ENCODE measurements at places on chromosomes 3 and 15.

DNA sequence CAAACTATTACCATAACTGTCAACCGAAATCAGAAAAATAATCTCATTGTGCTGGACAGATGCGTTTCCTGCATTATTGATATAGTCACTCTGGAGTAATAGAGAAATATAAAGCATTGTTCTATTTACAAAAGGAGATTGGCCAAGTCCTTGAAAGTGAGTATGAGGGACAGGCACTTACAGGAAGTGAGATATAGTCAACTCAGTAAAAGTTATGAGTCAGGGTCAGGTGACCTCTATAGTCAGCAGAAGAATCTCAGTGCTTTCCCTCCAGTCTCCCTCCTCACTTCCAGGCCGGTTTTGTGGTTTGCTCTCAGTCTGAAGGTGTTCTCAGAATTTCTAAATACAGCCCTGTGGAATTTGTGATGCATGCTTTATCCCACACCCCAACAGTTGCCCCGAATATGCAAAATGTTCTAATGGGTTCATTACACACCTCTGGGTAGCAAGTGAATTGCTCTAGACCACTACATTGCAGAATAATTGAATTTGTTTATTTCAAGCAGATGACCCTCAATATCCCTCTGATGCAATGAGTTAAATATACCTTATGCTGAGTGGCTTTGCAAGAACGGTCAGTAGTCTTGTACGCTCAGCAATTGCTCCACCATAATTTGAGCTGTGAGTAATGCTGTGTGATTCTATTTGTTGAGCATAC, 787.7 kb downstream of the MCTP2 start:
- DNase-seq: no peak

DNA sequence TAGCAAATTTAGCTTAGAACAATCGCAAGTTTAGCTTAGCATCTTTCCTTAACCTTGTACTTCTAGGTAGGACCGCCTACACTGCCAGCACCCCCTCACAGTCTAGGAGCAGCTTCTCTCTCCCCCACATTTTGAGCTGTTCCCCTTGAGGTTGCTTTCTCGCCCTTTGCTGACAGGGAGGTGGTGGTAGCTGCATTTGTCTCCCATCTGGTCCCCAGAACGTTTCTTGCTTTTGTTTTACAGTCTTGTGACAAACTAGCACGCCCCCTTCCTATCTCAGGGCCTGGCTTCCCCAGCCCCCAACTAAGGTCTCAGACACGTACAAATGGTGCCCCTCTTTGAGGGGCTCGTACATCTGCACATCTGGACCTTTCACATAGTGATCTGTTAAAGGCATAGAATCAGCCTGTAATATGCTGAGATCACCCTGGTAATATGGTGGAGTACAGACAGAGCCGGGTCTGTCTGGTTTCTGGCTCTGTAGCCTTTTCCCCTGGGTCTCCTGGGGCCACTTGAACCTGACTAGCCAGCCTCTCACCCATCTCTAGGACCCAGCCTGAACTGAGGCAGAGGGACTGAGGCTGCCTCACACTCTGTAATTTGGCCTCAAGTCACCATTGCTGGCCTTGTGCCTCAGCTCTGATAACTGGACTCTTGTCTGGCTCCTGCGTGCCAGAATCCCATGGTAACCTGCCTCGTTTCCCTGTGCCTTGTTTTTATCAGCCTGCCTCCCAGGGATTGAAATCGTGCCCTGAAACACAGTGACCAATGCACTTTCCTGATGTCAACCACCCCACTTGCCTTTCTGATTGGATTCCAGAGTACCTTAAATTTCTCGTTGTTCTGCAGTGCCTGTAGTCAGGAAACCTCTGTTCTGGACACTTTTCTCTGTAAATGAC, 27.7 kb downstream of the CRTC3 start:
- no peak for DNase-seq

DNA sequence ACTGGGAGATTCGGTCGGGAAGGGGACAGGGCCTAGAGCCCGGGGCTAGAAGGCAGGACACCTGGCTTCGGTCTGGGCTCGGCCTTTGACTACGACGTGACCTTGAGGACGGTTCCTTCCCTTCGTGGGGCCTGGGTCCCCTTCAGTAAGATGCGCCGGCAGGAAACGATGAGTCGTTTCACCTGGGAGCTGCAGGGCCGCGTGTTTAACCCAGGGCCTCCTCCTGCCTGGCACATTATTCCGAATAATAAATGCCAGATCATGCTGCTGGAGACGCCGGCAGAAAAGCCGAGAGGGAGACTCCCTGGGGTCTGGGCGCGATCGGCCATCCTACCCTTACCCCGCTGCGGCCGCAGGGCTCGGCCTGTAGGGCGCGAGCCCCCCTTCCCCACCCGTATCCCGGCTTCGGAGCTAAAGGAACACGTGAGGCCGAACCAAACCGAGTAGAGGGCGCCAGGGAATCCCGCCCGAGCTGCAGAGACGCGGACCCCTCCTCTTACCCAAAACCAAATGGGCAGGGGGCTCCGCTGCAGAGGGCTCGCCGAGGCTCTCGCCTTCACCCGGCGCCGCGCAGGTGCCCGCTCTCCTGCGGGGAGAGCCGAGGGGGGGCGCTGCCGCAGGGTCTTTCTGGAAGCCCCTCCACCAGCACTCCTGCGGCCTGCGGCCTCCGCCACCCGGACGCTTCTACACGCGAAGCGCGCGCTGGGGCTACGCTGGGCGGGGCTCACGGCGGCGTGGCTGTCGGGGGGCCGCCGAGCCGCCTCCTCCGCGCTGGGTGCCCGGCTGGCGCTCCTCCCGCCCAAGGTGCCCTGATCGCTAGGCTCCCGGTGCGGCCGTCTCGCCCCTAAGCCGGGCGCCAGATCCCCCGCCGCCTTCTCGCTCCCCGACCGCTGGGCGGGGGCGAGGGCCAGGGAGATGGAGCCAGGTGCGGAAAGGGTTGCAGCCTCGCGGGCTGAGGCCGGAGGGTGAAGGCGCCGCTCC, at the start of gene BDH1:
Gene BDH1, minus strand, starts transcription at position 688 of the 981 bp plus-strand sequence. CDS start 9,525 bp downstream, outside the sequence.
- DNase-seq: no peak

GRCh38 chr3:16494094-16494493, 19.4 kb downstream of the RFTN1 start:
- no peak for DNase-seq

- peak; percentile 50 for DNase-seq
These were observed 643 bp upstream of the RNU5B-1 start for GRCh38 chr15:65303687-65304380.

- DNase-seq: no peak
These were observed 6.7 kb downstream of the CISH start for GRCh38 chr3:50604628-50605588.

DNA sequence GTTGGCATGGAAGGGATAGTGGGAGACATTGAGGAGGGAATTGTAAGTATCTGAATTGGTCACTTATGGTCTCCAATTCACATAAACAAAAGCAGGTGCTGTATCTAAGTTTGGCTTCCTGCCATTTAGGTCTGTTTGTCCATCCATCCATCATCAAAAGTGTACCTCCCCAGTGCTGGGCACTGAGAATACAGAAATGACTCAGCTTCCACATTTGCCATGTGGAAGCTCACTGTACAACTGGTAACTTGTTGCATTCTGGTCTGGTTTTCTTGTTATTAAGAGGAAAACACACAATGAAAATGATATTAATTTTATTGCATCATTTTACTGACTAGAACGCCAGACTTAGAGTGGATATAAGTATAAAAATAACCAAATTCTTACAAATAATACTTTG, 30.9 kb upstream of the MUC13 start:
- no peak for DNase-seq

- no peak for DNase-seq
These were observed 589 bp downstream of the KLF15 start for GRCh38 chr3:126356373-126357264.

GRCh38 chr3:157067114-157067513, 92.8 kb downstream of the CCNL1 start:
- DNase-seq: no peak

DNA sequence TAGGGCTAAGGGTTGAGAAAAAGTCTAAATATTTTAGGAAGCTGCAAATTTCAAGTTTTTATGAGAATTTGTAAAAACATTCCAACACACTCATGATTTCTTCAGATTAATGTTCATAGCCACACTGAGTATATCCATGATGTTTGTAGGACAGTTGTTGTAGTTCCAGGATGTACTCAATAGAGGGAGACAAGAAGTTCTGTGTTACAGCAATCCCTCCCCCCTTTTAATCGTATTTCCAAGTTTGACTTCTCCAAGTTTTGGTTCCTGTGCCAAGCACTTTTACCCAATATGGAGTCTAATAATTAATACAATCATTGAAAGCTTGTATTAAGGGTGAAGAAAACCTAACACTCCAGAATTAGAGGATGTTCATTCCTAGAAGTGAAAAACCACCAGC, 143.4 kb downstream of the FEZF2 start:
- no peak for DNase-seq

DNA sequence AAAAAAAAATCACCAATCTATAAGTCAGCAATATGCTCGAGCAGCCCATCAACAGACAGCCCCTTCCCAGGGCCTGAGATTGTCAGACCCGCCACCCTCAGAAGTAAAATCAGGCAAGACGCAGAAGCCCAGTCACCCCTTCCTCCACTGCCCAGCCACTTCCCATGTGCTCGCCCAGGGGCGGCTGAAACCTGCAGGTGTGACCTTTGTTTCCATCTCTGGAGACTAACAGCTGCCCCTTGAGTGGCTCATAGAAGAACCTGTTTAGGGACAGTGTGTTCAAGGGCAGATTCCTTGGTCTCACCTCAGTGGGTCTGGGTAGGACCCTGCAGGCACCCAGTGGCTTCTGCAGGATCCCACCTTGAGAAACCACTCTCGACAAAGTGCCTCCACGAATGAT, 105.6 kb downstream of the MYLK start:
- DNase-seq: no peak

- no peak for DNase-seq
These were observed 21.9 kb upstream of the ZNF445 start for GRCh38 chr3:44499149-44499898.

DNA sequence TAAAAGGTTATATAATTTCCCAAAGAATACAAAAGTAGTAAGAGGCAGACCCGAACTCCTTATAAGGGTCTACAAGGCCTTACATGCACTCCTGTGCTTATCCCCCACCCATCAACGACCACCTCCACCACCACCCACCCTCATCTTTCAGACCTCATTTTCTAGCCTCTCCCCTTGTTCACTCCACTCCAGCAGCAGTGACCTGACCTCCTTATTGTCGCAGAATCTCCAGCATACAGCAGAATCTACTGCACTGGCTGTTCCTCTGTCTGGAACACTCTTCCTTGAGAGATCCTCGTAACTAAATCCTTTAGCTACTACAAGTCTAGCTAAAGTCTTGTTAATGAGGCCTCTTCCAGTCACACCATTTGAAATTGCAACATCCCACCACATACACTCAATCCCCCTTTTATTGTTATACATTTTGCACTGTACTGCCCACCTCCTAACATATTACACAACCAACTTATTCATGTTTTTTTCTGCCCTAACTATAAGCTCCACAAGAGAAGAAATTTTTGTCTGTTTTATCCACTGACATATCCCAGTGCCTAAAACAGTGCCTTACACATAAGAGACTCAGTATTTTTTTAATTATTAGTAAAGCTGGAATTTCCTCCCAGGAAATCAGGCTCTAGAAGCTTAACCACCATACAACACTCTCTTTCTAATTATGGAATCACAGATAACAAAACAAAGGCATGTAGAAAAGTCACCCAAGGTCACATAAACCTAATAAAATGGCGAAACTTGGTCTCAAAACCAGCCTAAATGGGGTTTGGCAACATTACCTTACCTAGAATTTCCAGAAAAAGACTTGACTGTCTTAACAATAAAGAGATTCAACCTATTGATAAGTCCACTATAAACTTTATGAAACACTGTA, 40.2 kb downstream of the ZNF148 start:
- no peak for DNase-seq

GRCh38 chr15:69315402-69316110, 16.8 kb downstream of the PAQR5 start:
- no peak for DNase-seq

GRCh38 chr3:196012941-196013476, 68.9 kb downstream of the TFRC start:
- no peak for DNase-seq

DNA sequence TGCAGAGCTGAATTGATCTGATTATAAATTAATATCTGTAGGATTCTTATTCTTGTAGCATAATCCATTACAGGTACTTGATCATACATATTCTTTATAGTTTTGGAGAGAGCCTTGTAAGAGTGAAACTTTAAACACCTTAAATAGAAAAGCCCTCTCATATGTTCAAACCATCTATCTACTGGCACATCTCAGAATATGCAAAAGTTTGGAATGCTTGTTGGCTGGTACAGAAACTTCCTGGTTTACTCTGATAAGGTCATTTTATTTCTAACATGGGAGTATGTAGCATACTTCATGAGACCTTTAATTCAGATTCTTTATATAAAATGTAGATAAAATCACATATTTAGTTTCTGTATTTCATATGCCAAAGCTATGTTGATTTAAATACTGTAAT, 21.9 kb upstream of the SELENOT start:
- DNase-seq: no peak

GRCh38 chr15:71044006-71044405, 71.3 kb upstream of the THSD4 start:
- no peak for DNase-seq

- DNase-seq: peak; percentile 25
These were observed 140.2 kb upstream of the SKOR1 start for GRCh38 chr15:67685008-67685599.

- no peak for DNase-seq
These were observed 18.9 kb downstream of the IL1RAP start for GRCh38 chr3:190532731-190533203.

DNA sequence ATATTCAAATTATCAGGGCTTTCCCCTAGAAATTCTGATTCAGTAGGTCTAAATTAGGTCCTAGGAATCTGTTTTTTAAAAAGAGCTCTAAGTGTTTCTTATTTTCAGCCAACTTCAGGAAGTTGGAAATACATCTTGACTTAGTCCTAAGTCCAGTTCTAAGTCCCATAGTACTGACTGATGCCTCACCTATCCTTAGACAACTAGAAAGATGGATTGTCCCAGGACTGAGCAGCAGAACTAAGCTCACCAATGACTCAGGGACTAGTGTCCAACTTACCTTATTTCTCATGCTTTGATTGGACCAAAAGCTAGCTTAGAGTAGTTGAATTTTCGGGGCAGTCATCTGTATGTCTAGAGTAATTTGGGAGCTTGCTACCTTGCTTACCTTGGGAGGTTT, 26.2 kb upstream of the C3orf38 start:
- no peak for DNase-seq

DNA sequence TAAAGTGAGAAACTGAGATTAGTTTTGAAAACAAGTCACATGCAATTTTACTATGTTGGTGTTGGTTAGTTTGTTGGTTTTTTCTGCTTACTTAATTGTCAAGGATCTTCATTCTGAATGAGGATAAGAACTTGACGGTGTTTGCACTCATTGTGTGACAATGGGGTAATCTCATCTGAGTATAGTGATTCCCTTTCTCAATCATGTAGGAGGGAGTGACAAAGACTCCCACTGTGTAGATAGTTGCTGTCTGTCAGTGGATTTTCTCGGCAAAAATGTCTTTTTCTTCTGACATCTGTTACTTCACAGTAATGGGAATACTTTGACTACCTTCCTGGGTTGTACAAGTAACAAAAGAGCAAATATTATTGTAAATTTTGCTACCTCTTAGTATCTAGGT, 23.5 kb downstream of the KCNH8 start:
- no peak for DNase-seq

All from HepG2 (cell line).